ENCODE measurements at places on chromosomes 2 and 18.
A peak's percentile ranks its signal among the peaks of the same experiment; 100 is the strongest.

- no peak for DNase-seq
Observed at GRCh38 chr18:66867653-66868052, 263.8 kb upstream of the CDH19 start.

DNA sequence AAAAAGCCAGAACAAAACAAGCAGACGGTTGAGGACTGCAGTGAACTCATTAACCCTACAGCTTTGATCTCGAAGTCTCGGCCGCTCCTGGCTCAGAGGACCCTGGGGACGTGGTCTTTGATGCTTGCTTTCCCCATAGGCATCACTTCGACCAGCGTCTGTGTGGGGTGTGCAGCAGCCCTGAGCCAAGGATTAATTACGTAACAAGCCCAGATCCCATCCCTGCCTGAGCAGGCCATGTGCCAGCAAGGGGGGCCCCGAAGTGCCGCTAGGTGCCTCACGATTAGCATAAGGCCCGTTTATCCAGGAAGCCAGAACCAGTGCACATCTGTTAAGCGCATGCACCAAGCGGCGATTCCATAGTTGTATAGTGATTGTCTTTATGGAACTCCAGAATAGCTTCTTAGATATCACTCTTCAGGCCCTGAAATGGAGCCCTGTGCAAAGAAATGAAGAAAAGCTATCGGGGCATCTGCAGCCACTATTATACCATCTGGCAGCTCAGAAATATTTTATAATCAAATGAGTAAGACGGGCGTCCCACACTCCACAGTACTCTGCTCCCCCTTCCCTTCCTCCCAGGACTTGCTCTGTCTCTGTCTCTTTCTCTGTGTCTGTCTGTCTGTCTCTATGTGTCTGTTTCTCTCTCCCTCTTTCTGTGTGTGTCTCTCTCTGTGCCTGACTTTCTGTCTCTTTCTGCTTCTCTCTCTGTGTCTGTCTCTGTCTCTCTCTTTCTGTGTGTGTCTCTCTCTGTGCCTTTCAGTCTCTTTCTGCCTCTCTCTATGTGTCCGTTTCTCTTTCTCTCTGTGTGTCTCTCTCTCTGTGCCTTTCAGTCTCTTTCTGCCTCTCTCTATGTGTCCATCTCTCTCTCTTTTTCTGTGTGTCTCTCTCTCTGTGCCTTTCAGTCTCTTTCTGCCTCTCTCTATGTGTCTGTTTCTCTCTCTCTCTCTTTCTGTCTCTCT is 41.7 kb downstream of the HPCAL1 start:
- no peak for DNase-seq

DNA sequence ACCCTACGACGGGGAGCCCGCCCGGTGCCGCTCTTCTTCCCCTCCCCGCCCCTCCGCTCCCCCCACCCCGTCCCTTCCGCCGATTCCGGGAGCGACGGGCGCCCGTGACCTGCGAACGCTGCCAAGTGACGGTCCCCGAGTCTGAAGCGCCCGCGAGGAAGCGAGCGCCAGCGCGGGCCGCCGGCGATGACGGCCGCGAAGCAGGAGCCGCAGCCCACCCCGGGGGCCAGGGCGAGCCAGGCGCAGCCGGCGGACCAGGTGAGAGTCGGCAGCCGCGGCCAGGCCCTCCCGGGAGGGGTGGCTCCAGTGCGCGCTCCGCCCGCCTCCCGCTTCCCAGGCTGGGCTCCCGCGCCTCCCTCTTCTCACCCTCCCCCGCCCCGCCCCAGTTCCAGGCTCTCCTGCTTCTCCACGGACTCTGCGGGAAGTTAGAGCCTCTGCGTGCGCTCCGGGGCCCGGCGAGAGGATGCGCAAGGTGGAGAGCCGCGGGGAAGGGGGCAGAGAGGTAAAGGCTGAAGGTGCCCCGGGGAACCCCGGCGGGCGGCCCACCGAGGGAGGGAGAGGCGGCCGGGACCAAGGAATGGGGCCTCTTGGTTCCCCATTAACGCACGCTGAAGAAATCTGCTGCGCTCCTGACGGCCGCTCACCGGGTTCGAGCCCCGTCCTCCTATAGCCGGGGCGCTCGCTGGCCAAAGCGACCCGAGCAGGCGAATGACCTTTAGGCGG is 719.5 kb downstream of the DPP10 start:
- peak; percentile 36 for DNase-seq

GRCh38 chr2:94960266-94960665 is 65.2 kb upstream of the MAL start:
- no peak for DNase-seq

GRCh38 chr2:43321446-43321845 is 95.0 kb upstream of the ZFP36L2 start:
- no peak for DNase-seq

GRCh38 chr2:232693344-232693743 is 3.8 kb upstream of the GIGYF2 start:
- DNase-seq = no peak

DNA sequence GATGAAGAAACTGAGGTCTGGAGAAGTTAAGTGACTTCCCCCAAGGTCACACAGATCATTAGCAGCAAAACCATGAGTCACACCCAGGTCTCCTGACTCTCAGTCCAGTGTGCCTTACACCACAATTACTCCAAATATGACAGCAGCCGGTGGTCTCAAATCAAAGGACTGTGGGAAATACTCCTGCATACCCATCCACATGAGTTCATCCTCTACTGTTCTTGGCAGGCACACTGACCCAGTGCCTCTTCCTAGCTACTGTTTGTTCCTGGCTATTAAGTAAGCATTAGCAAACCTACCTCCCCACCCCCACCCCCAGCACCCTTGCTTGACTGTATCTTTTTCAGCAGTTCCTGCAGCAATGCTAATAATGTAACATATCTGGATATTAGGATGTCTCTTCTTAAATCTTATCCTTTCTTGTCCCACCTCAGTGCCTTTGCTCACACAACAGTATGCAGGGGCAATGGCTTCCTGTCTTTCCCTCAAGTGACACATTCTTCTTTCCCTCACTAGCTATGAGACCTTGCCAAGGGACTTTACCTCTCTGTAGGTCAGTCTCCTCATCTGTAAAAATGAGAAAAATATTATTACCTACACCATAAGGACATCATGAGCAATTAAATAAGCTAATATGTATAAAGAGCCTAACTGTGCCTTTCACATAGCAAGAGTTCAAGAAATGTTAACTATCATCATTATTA is 46.2 kb downstream of the FAM98A start:
- DNase-seq = no peak

DNA sequence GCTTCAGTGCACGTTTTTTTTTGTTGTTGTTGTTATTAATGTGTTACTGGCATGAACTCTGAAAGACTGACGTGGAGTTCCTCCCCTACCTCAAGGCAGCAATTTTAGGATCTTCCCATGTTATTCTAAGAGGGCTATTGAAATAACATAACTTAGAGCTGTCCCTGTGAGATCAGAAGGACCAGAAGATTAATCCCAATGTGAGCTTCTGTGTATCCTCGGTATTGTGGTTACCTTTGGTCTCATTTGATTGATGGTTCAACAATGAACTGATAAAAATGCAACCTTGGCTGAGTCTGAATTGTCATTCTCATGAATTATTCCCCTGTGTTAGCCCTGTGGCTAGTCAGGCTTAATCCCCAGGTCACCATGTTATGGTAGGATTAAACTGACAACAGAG is 394.1 kb downstream of the TRIB2 start:
- no peak for DNase-seq

- no peak for DNase-seq
Observed at GRCh38 chr2:122706757-122707223, 951.3 kb downstream of the TSN start.

DNA sequence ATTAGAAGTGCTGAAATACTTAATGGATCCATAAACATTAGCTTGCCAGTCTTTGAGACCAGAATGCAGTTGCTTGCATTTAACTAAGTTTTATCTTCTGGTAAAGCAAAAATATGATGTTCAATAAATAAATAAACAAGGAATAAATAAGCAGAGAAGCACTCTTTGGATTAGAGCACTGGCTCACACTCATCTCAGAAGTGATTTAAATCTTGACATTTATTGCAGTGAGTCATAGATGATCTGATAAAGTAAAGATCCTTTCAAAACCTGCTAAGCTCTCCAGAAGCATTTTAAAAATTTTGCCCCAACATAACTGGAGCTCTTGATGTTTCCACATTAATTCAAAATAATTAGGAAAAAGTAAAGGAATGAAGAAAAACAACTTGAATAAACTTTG is 66.8 kb downstream of the KYNU start:
- no peak for DNase-seq

DNA sequence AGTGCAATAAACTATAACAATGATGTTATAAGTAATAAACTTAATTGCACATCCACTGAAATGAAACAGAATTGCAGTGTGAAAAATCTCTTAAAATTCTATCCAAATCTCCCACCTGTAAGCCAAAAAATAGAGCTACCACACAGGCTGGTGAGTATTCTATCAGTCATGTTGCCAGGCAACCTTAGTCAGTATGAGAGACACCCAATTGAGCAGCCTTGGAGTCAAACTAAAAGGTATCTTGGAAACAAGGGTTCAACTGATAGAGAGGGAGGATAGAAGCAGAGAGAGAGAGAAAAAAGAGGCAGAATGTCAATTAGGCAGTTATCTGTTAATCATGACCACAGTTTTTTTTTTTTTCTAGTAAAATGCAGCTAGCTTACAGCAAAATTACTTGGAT is 45.8 kb downstream of the GALNT13 start:
- DNase-seq = no peak

DNA sequence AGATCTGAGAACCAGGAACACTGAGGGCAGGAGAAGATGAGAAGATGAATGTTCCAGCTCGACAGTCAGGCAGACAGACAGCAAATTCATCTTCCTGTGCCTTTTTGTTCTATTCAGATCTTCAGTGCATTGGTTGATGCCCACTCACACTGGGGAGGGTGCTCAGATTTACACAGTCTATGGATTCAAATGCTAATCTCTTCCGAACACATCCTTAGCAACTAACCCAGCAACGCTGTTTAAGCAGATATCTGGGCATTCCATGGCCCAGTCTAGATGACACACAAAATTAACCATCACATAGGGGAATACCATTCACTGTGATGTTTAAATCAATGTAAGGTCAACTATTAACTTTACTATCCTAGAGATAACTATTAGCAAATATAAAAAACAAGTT is 571.9 kb downstream of the NYAP2 start:
- DNase-seq = no peak

- DNase-seq = no peak
Observed at GRCh38 chr2:127810156-127810618, 784 bp downstream of the WDR33 start.

GRCh38 chr2:36569267-36569856 is 28.6 kb downstream of the FEZ2 start:
- no peak for DNase-seq

- DNase-seq = peak; percentile 29
Observed at GRCh38 chr2:25700221-25700660, 26.9 kb upstream of the DTNB start.

DNA sequence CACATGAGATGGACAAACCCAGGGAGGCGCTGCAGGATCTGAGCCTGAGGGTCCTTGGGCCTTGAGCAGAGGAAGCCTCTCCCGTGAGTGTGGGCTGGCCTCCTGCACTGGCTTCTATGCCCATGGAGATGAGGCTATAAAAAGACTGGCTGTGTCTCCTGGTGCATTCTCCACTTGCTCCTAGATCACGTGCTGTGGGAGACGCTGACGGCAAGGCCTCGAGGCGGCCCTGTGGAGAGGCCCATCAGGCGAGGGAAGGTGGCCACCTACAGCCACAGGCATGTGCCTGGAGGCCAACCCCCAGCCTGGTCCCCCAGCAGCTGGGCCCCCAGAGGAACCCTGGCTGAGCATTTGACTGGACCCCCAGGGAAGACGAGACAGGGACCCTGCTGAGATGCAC is 198.9 kb downstream of the TWIST2 start:
- DNase-seq = no peak

- DNase-seq = no peak
Observed at GRCh38 chr2:129912066-129912820, 67.2 kb upstream of the RAB6C start.

DNA sequence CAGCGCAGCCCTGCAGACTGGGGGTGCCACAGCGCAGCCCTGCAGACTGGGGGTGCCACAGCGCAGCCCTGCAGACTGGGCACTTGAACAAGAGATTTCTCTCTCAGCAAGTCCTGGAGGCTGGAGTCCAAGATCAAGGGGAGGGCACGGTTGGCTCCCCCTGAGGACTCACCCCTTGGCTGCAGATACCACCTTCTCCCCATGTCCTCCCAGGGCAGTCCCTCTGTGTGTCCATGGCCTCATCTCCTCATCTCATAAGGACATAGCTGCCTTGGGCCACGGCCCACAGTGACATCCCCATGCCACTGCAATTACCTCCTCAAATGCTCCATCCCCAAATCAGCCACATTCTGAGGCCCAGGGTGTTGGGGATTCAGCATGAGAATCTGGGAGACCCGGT is 98.2 kb downstream of the TPO start:
- DNase-seq = no peak

- no peak for DNase-seq
Observed at GRCh38 chr2:226999661-227000060, 163.8 kb downstream of the RHBDD1 start.

- no peak for DNase-seq
Observed at GRCh38 chr2:589281-590130, 87.7 kb downstream of the TMEM18 start.

DNA sequence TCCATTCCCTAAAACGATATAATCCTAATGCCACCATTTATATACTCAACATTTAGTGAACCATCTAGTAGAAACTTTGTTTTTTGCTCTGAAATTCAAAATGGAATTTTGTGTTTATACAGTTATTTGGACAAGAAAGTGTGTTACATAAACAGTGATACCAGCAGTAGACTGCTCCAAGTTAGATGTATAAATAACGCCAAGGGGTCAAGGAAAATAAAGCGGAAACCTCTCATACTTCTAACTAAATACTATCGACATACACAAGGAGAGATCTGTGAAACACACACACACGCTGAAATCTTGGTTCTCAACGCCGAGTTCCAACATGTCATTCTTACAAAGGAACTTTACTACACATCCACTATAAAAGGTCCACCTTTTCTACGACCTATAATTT is 1.2 kb downstream of the TXNL1 start:
- no peak for DNase-seq
